ENCODE measurements at places on chromosomes 3 and 15. TPM values are rescaled to one million over a fixed set of nuclear protein-coding genes. Genes with fewer than 3 reads are reported as not detected.

NRG4 gene
- 0.71 TPM for total RNA-seq

KBTBD12 gene
- not detected for total RNA-seq

SENP7 gene
- total RNA-seq: 11.9 TPM

DNA sequence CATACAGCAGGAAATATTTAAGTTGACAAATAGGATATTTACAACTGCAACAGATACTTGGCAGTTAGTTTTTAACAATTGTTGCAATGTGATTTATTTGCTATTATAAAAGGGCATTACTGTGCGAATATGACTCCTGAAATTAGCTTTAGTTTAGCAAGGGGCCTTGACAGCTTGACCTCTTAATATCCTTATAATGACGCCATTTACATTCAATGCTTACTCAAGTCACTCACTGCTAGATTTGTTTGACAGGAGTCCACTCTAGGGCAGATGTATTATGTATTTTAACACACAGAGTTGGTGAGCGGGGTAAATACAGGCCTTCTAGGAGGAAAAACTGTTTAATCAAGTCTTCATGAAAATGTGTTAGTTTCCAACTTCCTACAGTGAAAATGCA lies 58.1 kb upstream of the C15orf61 start:
- no peaks in the 10 kb centered on the region for H3K27me3 ChIP-seq
- H3K27ac ChIP-seq: no peak overlapping the region
- H3K4me3 ChIP-seq: no peak overlapping the region
- no peaks in the 10 kb centered on the region for H3K4me1 ChIP-seq
- no peaks in the 10 kb centered on the region for H3K36me3 ChIP-seq

CCDC54 gene
- not detected for total RNA-seq

ACP3 gene
- total RNA-seq: 3.8 TPM

DNA sequence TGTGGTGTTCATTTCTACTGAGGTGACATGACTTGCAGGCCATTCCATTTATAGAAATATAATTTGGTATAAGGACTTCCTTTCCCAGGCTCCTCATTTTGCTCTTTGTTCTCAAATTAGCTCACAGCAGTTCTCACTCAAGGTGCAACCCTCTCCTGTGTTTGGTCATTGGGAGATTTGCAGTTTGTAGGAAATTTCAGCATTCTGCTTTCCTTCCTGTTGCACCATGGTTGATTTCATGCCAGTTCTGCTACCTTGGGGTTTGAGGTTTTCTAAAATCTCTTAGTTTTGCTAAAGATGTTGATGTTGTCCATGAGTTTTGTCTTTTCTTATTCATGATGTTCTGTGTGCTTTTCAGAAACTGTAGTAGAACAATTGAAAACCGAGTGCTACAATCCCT lies 65.7 kb upstream of the PROK2 start:
- no peaks in the 10 kb centered on the region for H3K36me3 ChIP-seq
- H3K27ac ChIP-seq: no peak overlapping the region
- H3K4me1 ChIP-seq: no peaks in the 10 kb centered on the region
- H3K27me3 ChIP-seq: no peaks in the 10 kb centered on the region
- no peak for DNase-seq

GRCh38 chr15:68479406-68479805 lies 47.4 kb upstream of the ITGA11 start:
- H3K27me3 ChIP-seq: peaks cover 100% of the 10 kb centered on the region
- no peak overlapping the region for H3K4me3 ChIP-seq
- H3K36me3 ChIP-seq: no peaks in the 10 kb centered on the region
- DNase-seq: no peak
- H3K27ac ChIP-seq: no peak overlapping the region

GRCh38 chr15:47908950-47909670 lies 191.8 kb downstream of the SEMA6D start:
- no peaks in the 10 kb centered on the region for H3K4me1 ChIP-seq
- H3K4me3 ChIP-seq: no peak overlapping the region
- H3K27me3 ChIP-seq: no peaks in the 10 kb centered on the region
- DNase-seq: no peak

DPPA2 gene
- not detected for total RNA-seq

All from Calu3 (cell line).